ENCODE measurements at places on chromosomes 2 and 18.

DNA sequence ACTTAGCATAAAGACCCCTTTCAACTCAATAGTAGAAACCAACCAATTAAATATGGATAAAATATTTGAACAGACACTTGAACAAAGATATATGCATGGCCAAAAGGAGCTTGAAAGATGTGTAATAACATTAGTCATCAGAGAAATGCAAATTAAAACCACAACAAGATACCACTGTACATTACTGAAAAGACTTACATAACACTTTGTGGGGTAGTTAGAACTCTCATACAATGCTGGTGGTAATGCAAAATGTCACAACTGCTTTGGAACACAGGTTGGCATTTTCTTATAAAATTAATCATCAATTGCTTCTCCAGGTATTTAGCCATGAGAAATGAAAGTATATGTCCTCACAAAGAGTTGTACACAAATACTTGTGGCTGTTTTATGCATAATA lies 60.7 kb downstream of the TTC27 start:
- no peak for DNase-seq

- DNase-seq: no peak
These were observed 636 bp downstream of the ARL4C start for GRCh38 chr2:234496055-234496834.

DNA sequence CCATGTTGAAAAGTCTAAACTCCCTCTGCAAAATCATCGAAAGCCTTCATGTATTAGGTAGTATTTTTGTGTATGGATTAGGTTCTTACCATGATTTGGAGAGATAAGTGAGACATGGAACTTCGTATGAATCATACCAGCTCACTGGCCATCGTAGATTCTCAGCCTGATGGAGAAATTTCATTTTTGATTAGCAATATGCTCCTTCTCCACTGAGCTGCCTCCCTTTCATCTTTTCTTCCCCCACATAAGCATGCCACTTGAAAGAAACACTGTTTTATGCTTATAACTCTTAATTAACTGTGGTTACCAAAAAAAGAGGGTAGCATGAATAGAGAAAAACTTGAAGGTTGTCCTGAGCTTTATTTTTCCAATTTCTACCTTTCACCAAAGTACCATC lies 111.9 kb downstream of the NCK2 start:
- DNase-seq: no peak

GRCh38 chr18:54052259-54052658 lies 172.2 kb downstream of the MBD2 start:
- DNase-seq: no peak

- DNase-seq: no peak
These were observed 590 bp upstream of the CCDC138 start for GRCh38 chr2:108786008-108786353.

DNA sequence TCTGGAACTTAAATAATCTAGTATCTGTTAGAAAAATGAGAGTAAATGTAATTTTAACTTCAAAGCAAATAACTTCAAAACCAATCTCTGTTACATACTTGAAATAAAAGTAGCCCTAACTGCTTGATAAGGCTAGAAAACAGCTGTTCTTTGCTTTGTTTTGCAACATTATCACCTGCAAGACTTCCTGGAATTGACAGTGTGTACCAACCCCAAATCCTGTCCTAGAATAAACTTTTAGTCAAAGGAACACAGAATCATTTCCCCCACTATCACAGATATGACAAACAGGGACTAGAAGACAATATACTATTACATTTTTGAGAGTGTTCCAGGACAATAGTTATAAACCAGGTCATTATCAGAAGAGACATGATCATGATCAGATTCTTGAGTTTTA lies 105.3 kb upstream of the PGAP1 start:
- DNase-seq: no peak

DNA sequence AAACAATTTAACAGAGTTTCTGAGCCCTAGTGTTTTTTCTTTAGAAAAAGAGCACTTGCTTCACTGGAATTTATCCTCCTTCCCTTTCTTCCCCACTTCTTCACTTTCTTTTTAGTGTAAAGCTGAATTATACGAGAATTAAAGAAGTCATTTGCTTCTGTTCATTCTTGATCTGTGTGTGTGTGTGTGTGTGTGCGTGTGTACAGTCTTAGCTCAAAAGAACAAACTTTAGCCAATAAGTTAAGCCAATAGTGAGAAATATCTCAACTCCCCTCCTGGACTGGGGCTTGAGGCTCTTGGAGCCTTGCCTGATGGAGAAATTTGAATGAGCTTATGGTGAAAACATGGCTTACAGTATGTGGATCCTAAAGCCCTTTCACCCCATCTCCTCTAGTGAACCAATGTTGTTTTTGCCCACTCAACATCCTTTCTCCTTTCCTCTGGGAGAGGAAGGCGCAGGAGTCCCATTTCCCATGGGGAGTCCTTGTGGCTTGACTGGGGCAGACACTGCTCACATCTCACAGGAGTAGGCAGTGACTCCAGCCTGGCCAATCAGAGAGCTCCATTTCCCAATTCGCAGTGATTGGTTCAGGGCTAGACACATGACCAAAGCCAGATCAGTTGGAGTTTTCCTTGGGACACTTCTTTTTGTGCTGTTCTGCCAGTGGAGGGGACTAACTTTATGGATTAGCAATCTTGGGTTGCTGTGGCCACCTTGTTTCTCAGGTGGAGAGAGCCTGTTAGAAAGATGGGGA lies 16.3 kb upstream of the MYO3B start:
- no peak for DNase-seq

GRCh38 chr2:55844986-55845385 lies 78.6 kb downstream of the EFEMP1 start:
- no peak for DNase-seq

DNA sequence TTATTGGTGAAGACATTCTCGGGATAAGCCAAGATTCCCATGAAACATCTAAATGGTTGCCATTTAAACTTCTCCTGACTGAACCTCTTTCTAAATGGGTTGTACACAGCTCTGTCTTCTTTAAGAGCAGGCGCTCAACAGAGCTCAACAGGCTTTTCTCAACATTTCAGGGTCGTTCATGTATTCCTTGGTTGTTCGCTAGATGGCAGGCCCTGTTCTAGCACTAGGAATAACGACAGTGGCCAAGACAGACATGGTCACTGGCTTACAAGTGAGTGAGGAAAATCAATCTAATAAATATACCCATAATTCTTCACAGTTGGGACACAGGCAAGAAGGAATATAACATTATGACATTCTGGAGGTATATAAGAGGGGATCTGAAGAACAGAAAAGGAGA lies 154.5 kb downstream of the SMAD2 start:
- DNase-seq: no peak

DNA sequence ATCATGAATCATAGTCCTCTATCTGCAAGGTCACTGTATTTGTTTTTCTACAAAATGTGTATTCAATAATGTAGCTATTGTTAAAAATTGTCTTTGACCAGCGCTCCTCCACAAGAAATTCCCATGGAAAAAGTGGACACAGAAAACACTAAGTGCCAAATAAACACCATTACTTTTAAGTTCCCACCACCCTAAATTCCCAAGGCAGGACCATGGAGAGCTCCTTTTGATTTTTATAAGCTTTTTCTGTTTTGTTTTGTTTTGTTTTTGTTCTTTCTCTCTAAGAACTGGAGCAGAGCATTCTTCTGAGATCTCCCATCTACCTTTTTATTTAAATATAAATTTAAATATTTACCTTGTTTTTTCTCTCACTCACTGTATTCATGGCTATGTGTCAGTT lies 44.5 kb downstream of the LRATD1 start:
- no peak for DNase-seq

DNA sequence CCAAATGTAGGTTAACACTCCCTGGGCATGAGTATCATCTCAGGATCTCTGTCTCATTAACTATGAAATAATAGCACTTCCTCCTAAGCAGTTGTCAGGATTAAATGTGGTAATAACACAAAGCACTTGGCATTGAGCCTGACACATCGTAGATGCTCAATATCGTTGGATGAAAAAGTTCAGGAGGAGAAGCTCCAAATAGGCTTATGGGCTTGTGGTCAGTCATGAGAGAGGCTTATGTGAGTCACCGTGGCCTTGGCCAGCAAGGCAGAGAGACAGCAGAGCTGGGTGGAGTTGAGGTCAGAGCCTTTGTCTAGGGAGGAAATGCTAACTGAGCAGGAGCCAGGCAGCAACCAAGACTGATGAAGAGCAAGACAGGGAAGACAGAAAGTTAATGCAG lies 68.3 kb upstream of the PPM1B start:
- DNase-seq: peak; percentile 67

DNA sequence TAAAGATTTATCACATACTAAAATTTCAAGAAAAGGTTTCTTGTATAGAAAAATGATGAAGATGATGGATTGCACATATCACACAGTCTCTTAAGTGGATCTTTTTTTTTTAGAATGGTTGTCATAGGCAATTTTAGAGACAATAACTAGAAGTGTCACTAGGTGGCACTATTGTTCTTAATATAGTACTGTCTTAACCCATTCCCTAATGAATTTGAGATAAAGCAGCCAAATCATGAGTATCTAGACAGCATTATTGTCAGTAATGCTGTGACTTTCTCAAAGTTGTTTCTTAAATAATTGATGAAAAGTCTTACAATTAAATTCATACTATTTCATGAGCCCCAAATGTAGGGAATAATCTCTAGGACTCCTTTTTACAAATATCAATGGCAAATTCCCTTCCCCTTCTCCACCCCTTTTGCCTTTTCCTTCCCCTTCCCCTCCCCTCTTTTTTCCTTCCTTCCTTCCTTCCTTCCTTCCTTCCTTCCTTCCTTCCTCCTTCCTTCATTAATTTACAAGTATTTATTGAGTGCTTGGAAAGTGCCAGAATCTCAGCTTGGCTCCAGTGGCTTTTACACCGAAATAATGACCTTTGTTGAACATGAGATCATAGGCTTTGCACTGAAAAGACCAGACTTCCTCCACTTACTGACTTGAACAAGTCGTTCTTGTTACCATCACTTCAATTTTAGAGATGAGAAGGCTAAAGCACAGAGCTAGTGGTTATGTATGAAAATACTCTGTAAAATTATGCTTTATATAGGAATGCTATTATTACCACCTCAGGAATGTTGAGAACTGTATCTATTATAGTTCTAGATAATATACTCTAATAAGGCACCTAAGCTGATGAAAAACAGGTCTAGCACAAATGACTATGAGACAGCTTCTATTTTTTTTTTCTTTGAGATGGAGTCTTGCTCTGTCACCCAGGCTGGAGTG lies 19.8 kb downstream of the MYL12B start:
- peak; percentile 98 for DNase-seq

- peak; percentile 27 for DNase-seq
These were observed 53.9 kb downstream of the MAP4K3 start for GRCh38 chr2:39383146-39383545.

DNA sequence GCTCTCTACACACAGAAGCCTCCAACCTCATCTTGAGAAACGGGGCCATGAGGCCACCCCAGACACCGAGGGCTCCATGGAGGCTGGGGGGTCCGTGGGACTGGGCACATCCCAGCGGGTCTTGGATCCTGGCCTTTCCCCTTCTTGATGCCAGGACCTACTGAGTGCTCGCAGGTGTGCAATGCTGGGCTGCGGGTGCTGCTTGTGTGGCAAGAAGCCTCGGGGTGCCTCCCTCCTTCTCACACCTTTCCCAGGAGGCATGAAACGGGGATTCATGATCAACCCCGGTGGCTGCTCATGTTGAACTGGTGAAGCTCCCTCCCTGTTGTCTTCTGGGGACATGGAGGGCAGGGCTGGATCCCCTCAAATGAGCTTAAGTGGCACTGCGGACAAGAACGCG lies 2.0 kb upstream of the BUB1 start:
- DNase-seq: no peak

- no peak for DNase-seq
These were observed 347.2 kb upstream of the TNP1 start for GRCh38 chr2:217206907-217207698.

- DNase-seq: no peak
These were observed 583.3 kb downstream of the SATB2 start for GRCh38 chr2:198874472-198874858.

Data from KBM-7 (cell line).